ENCODE measurements at places on chromosomes 12 and 14.

DNA sequence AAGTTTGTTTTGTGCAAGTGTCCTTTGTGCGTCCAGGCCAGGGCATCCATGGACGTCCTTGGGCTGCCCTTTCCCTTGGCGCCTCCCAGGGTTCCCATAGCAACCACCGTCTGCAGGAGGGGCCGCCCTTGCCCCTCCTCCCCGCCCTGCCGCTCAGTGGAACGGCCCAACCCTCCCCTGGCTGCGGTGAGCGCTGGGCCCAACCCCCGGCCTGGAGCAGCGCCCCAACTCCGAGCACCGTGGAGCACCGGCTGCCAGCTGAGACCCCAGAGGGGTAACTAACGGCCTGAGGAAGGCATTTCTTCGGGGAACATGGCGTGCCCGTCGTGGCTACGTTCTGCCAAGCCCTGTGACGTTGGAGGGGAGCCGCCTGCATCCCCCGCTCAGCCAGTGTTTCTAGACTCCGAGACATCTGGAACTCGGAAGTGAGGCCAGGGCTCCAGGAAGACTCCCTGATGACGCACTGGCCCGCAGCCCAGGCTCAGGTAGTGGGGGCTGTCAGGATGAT is 5.3 kb upstream of the ACACB start:
- peak; percentile 38 for DNase-seq

GRCh38 chr12:132675757-132676432 is 11.2 kb downstream of the POLE start:
- no peak for DNase-seq

DNA sequence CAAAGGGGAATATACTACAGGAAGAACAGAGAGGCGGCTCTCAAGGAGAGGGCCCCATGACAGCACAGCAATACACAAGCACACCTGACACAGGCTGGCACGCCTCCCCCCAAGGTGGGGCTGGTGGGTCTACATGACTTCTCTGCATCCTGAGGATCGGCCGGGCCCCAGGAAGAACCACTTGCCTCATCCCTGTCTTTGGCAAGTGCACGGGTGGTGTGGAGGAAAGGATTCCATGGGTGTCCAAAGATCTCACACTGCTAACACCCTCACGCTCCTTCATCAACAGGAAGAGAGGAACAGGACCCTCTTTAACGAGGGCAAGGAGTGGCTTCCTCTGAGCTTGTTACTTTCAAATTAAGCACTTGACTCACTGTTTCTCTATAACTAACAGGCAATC is 7.3 kb downstream of the VAMP1 start:
- no peak for DNase-seq

GRCh38 chr12:97513950-97514349 is 51.3 kb downstream of the RMST start:
- no peak for DNase-seq

DNA sequence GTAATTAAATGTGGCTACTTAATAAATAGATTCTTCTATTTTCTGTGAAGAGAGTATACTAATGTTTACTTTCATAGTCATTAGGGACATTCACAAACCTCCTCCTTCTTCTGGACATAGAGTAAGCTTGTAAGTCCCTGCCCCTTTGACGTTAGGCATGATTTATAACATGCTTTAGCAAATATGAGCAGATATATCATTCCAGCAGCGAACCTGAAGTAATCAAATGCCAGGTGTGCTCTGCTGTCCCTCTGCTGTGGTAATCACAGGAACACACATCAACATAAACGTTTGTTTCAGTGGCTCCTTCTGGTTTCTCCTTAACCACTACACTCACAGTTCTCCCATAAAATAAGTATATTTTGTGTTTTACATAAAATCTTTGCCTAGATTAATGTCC is 961.8 kb downstream of the FLRT2 start:
- DNase-seq: no peak

- no peak for DNase-seq
These were observed 21.0 kb downstream of the CHST11 start for GRCh38 chr12:104477510-104478390.

DNA sequence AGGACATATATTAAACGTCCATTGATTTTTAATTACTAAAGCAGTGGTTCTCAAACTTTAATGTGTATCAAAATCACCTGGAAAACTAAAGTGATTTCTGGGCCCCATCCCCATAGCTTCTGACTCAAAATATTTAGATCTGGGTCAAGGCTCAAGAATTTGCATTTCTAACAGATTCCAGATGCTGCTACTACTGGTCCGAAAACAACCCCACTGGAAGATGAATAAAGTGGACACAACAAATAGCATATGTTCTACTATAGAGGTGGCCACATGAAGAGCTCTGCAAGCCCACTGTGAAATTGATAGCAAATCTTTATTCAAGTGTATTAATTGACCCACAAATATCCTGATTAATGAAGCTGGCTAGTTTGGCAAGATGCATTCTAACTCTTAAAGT is 69.4 kb downstream of the SPATA7 start:
- no peak for DNase-seq

DNA sequence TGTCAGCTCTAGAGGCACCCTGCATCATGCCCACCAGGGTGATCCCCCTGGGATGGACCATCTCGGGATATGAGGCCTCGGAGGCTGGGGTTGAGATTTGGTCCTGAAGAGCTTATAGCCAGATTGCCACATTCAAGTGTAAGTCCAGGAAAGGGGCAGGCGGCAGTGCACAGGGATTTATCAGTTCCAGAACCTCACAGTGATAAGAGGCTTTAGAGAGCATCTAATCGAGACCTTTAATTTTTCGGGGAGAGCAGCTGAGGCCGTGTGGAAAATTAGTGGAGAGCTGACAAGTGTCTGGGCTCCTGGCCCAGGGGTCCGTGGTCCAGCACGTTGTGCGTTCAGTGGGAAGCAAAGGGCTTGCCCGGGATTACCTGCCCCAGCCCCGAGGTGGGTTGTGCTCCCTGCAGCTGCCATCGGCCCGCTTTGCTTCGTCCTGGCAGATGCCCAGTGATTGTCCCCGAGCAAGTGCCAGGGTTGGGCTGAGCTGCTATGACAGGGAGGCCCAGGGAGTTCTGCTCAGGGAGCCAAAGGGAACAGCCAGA is 52.1 kb downstream of the C14orf132 start:
- no peak for DNase-seq

- DNase-seq: peak; percentile 24
These were observed 585 bp downstream of the GPATCH2L start for GRCh38 chr14:76152333-76152681.
